Adrenal gland (tissue), 19 donors: ENCODE measurements at places on chromosomes 1 and 21. TPM values are rescaled to one million over a fixed set of nuclear protein-coding genes. Genes with fewer than 3 reads are reported as not detected.

DNA sequence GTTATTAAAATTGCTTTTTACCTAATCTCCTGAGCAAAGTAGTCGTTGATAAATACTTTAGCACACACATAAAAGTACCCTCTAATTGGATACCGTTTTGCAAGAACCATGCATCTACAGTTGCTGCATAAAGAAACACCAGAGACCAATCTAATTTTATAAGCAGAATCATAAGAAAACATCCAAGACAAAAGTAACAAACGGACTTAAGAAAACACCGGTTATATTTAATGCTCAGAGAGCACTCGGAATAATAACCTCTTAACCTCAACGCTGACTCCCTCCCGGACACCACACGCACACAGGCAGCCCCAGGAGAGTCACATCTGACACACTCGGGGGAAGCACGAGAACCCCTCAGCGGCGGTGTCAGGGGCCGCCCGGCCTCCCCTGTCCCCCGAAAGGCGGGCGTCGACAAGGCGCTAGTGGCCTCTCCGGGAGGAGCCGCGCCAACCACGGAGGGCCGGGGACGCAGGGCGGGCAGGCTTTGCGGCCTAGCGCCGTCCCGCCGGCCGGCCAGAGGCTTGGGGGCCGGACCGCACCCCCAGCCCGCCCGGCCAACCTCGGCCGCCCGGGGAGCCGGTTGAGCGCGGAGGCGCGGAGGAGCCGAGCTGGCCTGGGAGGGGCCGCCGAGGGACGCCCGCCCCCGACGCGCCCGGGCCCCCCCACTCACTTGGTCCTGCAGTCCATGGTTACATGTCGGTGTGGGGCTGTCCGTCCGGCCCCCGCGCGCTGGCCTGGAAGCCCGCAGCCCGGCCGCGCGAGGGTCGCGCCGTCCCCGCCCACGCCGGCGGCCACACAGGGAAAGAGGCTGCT is 606 bp downstream of the DENND1B start:
- peak; percentile 55 for DNase-seq
- H3K27ac ChIP-seq: peak overlapping the region; percentile 86
- H3K36me3 ChIP-seq: no peaks in the 10 kb centered on the region

GRCh38 chr21:37862536-37862935 is 53.7 kb downstream of the KCNJ6 start:
- H3K27ac ChIP-seq: no peak overlapping the region
- DNase-seq: no peak
- H3K27me3 ChIP-seq: no peaks in the 10 kb centered on the region
- H3K36me3 ChIP-seq: no peaks in the 10 kb centered on the region
- no peaks in the 10 kb centered on the region for H3K4me1 ChIP-seq
- H3K4me3 ChIP-seq: no peak overlapping the region

DNA sequence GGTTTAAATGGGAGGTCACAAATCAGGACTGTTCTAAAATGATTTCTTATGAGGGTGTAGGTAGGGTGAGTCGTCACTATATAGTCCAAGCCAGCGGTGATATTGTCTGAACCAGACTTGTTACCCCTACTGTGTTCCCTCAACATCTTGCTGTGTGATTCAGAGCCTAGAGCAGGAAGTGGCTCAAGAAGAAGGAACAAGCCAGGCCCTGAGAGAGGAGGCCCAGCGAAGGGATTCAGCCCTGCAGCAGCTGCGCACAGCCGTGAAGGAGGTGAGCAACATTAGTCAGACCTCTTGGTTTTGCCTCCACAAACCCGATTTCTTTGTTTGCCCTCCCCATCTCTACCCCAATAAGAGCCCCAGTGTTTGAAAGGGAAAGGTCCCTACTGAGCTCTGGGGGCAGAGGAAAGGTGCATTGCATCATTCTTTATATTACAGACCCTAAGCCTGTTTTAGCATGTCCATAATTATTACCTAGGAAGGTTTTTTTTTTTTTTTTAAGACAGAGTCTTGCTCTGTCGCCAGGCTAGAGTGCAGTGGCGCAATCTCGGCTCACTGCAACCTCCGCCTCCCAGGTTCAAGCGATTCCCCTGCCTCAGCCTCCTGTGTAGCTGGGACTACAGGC is 5.0 kb upstream of the SH3BGRL3 start:
- peaks cover 29% of the 10 kb centered on the region for H3K4me1 ChIP-seq
- no peaks in the 10 kb centered on the region for H3K36me3 ChIP-seq
- DNase-seq: no peak
- H3K27ac ChIP-seq: peak overlapping the region; percentile 83
- H3K4me3 ChIP-seq: no peak overlapping the region
- no peaks in the 10 kb centered on the region for H3K27me3 ChIP-seq

The OR10J1 gene
- not detected for total RNA-seq

DNA sequence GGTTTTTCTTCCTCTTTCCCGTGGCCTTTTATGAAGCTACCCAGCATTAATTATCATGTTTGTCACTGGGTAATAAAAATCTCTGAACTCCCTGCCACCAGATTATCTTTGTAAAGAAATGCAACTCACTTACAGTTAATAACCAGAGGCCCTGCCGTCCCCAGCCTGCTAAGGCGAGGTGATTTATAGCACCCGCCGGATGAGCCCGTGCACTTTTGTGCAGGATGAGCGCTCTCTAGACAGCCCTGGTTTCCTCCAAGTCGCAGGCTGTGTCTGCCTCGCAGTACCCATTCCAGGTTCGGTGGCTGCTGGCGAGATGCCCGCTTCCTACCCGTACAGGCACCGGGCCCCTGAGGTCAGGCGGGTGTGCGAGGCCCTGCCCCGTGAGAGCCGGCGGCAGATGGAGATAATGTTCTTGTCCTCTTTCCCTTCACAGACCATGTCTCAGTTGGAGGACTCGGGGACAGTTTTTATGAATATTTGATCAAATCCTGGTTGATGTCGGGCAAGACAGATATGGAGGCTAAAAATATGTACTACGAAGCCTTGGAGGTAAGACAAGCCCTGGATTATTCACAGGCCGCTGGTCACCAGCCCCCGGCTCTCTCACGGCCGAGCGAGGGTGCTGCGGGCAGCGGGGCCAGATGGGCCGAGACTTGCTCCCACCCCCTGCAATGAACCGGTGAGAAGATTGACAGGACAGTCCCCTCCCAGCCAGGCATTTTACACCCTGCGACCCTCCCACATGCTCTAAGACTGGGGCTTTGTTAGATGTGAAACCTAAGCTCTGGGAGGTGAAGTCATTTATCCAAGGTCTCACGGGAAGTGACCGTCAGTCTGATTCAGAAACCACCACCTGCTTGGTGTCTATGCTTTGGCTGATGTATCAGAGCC is 28.5 kb upstream of the SELENON start:
- no peaks in the 10 kb centered on the region for H3K4me1 ChIP-seq
- H3K27ac ChIP-seq: no peak overlapping the region
- no peak overlapping the region for H3K4me3 ChIP-seq

The KMO gene
- total RNA-seq: 2.0 TPM

DNA sequence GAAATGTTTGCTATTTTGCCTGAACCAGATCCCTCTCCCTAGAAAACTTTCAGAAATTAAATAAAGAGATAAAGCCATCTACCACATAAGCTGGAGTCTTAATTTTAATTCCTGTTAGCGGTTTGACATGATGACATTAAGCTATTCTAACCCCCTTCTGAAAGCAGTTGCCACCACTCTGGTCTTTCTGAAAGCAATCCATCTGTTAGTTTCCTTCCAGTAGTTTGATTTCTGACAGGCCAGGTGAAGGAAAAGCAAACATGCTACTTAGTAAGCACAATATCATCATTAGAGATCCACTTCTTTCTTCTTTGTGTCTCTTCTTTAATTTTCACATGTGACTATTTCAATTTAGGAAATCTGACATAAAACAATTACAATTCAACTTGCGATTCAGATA is 39.9 kb downstream of the RGL1 start:
- DNase-seq: no peak
- peaks cover 15% of the 10 kb centered on the region for H3K4me1 ChIP-seq
- no peaks in the 10 kb centered on the region for H3K36me3 ChIP-seq
- H3K27ac ChIP-seq: no peak overlapping the region
- no peaks in the 10 kb centered on the region for H3K27me3 ChIP-seq

DNA sequence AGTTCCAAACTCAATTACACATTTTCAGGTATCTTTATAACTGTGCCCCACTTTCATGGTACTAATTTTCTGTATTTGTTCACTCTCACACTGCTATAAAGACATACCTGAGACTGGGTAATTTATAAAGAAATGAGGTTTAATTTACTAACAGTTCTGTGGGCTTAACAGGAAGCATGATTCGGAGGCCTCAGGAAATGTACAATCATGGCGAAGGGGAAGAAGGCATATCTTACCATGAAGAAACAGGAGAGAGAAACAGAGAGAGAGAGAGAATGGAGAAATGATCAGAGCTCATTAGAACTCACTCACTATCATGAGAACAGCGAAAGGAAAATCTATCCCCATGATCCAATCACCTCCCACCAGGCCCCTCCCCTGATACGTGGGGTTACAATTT is 874.1 kb upstream of the B3GALT2 start:
- no peak for DNase-seq
- H3K36me3 ChIP-seq: no peaks in the 10 kb centered on the region
- no peaks in the 10 kb centered on the region for H3K27me3 ChIP-seq
- no peak overlapping the region for H3K4me3 ChIP-seq
- H3K27ac ChIP-seq: no peak overlapping the region
- H3K4me1 ChIP-seq: no peaks in the 10 kb centered on the region

The FAM151A gene
- not detected for total RNA-seq

- DNase-seq: peak; percentile 42
- H3K4me3 ChIP-seq: no peak overlapping the region
- peak overlapping the region; percentile 84 for H3K27ac ChIP-seq
- peaks cover 2% of the 10 kb centered on the region for H3K4me1 ChIP-seq
- H3K27me3 ChIP-seq: no peaks in the 10 kb centered on the region
Observed at GRCh38 chr1:24294228-24294672, 24.9 kb upstream of the GRHL3 start.

The NDUFS5 gene
- 414 TPM for total RNA-seq
